ENCODE measurements at places on chromosomes 1 and 21.
A peak's percentile ranks its signal among the peaks of the same experiment; 100 is the strongest.

GRCh38 chr1:178931858-178932551 lies 61.1 kb upstream of the ANGPTL1 start:
- no peak for DNase-seq

GRCh38 chr21:42649122-42650032 lies 4.0 kb upstream of the PDE9A start:
- no peak for DNase-seq

GRCh38 chr21:33642896-33643657 lies 776 bp downstream of the ITSN1 start:
- peak; percentile 60 for DNase-seq

- DNase-seq, result no peak
Measured at GRCh38 chr1:170765712-170766330, 101.9 kb downstream of the PRRX1 start.

- no peak for DNase-seq
Measured at GRCh38 chr1:8084913-8085312, 58.8 kb upstream of the ERRFI1 start.

- DNase-seq, result no peak
Measured at GRCh38 chr1:183236158-183236725, 50.2 kb downstream of the LAMC2 start.

GRCh38 chr1:156838972-156839371 lies 19.9 kb downstream of the INSRR start:
- DNase-seq, result peak; percentile 51

- DNase-seq, result no peak
Measured at GRCh38 chr21:37208741-37209225, 58.4 kb downstream of the VPS26C start.

DNA sequence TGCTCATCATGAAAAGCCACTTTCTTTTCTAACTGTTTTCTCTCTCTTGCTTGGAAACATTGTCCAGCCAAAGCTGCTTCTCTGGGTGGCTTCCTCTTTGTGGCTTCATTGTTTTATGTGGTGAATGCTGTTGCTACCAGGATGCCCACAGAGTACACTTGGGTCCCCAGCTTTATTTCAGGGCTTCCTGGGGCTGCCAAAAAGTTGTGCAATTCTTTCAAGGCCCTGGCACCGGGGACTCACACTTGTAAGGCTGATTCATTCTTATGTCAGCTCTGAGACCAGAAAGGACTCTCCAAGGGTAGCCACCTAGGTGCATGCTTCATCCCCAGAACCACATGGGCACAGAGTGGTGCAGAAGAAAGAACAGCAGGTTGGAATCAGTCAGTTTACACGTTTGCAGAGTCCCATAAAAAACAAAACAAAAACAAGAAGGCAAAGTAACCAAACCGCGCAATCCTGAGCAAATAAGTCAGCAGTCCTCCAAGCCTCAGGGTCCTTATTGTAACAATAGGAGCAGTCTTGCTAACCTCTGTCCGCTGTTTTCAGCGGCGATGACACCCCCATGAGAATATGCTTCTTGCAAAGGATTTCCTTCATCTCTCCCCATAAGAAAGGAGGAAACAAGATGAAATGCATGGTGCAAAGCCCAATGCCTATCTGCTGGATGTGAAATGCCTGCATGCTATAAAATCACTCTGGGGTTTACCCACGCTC lies 89.9 kb upstream of the SSX2IP start:
- no peak for DNase-seq

- DNase-seq, result peak; percentile 65
Measured at GRCh38 chr1:42146626-42147320, 6.4 kb upstream of the GUCA2B start.

DNA sequence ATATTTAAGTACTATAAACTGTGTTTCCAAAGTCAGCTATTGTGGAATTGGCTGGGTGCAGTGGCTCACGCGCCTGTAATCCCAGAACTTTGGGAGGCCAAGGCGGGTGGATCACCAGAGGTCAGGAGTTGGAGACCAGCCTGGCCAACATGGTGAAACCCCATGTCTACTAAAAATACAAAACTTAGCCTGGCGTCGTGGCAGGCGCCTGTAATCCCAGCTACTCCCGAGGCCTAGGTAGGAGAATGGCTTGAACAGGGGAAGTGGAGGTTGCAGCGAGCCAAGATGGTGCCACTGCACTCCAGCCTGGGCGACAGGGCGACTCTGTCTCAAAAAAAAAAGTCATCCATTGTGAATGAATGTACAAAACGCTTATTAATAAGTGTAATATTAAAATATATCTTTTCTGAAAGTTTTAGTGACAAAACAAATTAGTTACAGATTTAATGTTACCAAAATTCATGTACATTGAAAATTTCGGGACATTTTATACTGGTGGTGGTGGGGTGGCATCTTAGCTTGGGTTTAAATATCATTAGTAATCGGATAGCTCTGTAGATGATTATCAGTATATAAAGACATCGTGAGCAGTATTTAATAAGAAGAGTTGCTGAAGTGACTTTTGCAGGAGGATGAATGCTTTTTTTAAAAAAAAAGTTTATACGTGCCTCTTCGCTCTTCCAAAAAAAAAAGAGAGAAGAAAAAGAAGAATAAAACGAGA lies 503 bp upstream of the SRSF11 start:
- no peak for DNase-seq

DNA sequence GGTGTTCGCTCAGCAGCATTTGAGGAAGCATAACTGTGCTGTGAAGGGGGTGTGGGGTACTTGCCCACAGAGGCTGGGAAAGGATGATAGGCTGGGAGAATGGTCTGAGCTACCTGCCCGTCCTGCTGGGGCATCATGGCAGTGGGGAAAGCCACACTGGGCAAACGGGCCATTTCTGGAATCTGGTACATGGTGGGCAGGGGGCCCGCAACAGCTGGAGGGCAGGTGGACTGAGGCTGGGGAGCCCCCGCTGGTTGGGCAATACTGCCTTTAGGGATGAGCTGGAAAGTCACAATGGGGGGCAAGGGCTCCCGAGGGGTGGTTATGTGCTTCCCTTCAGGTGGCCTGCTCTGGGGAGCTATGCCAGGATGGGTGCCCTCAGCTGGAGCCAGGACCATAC lies 19.2 kb upstream of the ADAM30 start:
- no peak for DNase-seq

DNA sequence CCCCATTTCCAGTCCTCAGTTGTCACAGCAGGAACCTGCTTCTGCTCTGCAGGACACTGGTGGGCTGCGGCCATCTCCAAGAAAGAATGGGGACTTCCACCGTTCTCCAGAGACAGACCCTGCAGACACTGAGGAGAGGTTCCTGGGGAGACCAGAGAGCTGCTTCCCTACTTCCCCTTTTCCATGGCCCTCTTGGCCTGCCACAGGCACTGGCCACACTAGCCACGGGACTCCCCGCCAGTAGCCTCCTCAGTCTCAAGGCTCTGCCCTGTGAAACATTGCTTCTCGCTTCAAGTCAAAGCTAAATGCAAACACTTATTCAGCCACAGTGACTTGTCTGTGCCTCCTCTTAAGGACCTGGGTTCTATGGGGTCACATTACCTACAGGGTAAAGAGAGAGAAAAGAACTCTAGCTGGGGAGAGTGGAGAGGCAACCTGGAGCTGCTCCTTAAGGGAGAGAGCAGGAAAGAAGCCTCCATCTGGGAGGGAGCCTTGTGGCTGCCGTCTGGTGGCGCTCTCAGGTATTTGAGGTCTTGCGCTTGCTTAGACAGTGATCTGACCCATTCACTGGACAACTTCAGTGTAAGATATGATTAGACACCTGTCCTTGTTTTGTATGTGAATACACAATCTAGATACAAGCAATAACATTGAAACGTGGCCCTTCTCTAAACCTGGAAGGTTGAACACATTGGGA lies 5.4 kb upstream of the SLAMF8 start:
- no peak for DNase-seq

- no peak for DNase-seq
Measured at GRCh38 chr1:62417351-62417999, 19.4 kb upstream of the USP1 start.

GRCh38 chr1:191889623-191890003 lies 268.6 kb upstream of the RGS18 start:
- DNase-seq, result no peak

- no peak for DNase-seq
Measured at GRCh38 chr1:156117414-156118176, 3.1 kb downstream of the LMNA start.

DNA sequence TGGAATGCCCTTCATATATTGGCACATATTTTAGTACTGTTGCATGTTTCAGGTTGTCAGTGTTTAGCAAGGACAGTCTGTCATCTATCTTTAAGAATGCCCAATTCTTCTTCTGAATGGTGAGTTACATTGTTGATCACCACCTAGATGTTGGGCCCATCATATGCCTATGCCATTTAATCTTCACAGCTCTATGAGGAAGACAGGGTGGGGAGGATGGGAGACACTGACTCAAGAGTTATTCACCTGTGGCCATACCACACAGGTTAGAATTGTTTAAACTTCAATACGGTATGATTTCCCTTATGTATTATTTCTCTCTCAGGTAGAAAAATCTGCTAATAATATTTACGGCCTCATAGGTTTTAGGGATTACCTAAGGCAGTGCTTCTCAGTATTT lies 44.8 kb downstream of the MPZL1 start:
- no peak for DNase-seq

DNA sequence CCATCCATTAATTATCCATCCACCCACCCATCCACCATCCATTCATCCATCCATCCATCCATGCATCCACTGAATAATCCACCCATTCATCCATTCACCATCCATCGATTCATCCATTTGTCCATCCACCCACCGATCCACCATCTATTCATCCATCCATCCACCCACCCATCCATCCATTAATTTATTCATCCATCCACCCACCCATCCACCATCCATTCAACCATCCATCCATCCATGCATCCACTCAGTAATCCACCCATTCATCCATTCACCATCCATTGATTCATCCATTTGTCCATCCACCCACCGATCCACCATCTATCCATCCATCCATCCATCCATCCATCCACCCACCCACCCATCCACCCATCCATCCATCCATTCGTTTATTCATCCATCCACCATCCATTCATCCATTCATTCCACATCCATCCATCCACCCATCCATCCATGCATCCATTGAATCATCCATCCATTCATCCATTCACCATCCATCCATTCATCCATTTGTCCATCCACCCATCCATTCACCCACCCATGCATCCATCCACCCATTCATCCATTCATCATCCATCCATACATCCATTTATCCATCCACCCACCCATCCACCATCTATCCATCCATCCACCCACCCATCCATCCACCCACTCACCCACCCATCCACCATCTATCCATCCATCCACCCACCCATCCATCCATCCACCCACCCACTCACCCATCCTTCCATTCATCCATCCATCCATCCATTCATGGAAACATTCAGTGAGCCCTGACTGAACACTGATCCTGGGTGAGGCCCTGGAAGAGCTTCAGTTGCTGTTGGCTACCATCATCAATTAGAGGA lies 83.4 kb upstream of the ARHGEF16 start:
- DNase-seq, result no peak

- no peak for DNase-seq
Measured at GRCh38 chr1:97245682-97246081, 524.1 kb downstream of the PTBP2 start.

DNA sequence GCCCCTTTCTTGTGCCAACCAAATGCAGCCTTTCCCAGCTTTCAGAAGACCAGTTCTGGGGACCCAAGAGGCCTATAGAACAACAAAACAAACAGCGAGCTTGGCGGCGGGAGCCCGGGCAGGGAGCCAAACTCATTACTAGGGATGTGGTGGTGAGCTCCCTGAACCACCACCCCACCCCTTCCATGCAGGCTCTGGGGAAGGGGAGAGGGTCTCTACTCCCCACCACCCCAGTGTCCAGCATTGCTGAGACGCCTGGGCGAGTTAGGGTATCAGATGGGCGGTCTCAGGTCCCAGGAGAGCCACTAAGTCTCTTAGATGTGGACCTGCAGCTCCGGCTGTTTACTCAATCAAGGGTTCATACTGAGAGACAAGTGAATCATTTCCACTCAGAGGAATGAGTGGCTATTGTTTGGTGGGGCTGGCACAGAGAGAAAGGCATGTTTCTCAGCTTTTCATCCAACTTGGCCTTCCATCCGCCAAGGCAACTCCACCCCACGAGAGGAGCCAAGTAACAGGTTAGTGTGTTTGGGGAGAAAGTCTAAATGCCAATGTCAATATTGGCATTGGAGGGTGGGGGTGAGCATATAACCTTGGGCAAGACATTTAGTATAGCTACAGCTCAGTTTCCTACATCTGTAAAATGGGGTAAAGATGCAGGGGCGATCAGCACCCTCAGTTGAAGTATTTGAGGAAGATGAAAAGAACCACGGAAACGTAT lies 40.9 kb downstream of the PLXNA2 start:
- peak; percentile 67 for DNase-seq

GRCh38 chr1:154454386-154455120 lies 47.5 kb upstream of the TDRD10 start:
- DNase-seq, result no peak

DNA sequence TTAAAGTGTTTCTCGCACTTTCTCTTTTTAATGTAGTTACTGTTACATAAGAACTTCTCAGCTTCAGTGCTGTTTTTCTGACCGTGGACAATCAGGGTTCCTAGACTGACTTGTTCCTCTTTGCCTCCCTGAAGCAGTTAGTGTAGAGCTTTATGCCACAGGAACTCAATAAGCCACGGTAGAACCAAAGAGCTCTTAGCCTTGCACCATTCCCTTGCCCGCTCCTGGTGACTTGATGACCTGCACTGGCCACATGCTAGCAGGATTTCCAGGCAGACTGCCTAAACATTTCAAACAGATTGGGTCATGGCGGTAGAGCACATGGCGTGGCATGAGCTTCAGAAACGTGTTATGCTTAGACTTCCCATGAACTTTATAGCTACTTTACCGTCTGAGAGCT lies 18.8 kb upstream of the FASLG start:
- no peak for DNase-seq

DNA sequence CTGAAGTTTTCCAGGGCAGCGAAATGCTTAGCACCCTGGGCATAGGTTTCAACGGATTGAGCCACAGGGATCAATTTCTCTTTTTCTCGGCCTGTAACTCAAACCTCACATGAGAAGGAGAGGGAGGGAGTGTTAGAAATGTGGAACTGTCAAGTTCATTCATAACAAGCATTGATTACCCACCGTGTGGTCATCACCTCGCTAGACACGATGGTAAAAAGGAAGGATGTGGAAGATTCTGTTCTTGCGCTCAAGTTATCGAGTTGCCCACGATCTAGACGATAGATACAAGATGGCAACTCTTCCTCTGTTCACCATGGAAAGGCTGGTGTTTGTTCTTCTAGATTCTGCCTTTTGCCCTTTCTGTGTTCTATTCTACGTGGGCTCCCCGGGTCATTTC lies 4.0 kb upstream of the RCAN3 start:
- DNase-seq, result no peak

DNA sequence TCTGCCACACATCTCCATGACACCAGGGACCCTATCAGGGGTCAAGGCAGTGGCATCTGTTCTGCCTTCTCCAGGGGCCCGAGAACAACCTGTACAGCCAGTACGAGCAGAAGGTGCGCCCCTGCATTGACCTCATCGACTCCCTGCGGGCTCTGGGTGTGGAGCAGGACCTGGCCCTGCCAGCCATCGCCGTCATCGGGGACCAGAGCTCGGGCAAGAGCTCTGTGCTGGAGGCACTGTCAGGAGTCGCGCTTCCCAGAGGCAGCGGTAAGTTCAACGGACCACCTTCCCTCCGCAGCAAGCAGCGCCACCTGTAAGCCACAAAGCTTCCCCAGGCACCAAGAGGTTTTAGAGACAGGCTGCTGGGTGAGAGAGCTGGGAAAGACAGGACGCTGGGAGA lies 15.9 kb downstream of the MX2 start:
- DNase-seq, result peak; percentile 26

Measured in right forelimb (tissue), 1 donor.